Foreskin keratinocyte (primary cell): ENCODE measurements at places on chromosomes 2 and 18. TPM values are rescaled to one million over a fixed set of nuclear protein-coding genes. Genes with fewer than 3 reads are reported as not detected.

POTEI gene
- not detected in 2 replicates for total RNA-seq

CFAP65 gene
- not detected in 2 replicates for total RNA-seq

GAREM1 gene
- 2.3 TPM in 2 replicates for total RNA-seq

KRTCAP3 gene
- 37.1 and 40.2 TPM in 2 replicates for total RNA-seq

CAPN14 gene
- total RNA-seq = 0.31 and 0.35 TPM in 2 replicates

REG3G gene
- total RNA-seq = not detected in 2 replicates

IL37 gene
- total RNA-seq = 0.21 and 0.44 TPM in 2 replicates

CTLA4 gene
- total RNA-seq = not detected in 2 replicates

CXCR1 gene
- 0.28 and 0.41 TPM in 2 replicates for total RNA-seq

C2orf72 gene
- not detected in 2 replicates for total RNA-seq

SNORC gene
- total RNA-seq = 0.18 and 0.65 TPM in 2 replicates

ZNF385B gene
- 0.42 and 0.44 TPM in 2 replicates for total RNA-seq

LOXHD1 gene
- total RNA-seq = not detected in 2 replicates

MAL gene
- total RNA-seq = not detected in 2 replicates

CRYBA2 gene
- total RNA-seq = not detected in 2 replicates

POU3F3 gene
- total RNA-seq = not detected in 2 replicates

RAX gene
- not detected in 2 replicates for total RNA-seq

HAAO gene
- 0.48 and 0.56 TPM in 2 replicates for total RNA-seq

CDH20 gene
- not detected in 2 replicates for total RNA-seq

FHOD3 gene
- total RNA-seq = 12.7 and 13.9 TPM in 2 replicates

CD28 gene
- total RNA-seq = not detected in 2 replicates

RAPGEF4 gene
- total RNA-seq = 1.1 and 1.3 TPM in 2 replicates

TBR1 gene
- not detected in 2 replicates for total RNA-seq

CENPA gene
- total RNA-seq = 30.8 and 39.0 TPM in 2 replicates

C18orf54 gene
- 12.5 and 15.3 TPM in 2 replicates for total RNA-seq

TRMT61B gene
- total RNA-seq = 21.1 and 23.1 TPM in 2 replicates

IL1R2 gene
- 37.9 and 40.7 TPM in 2 replicates for total RNA-seq

RASGRP3 gene
- total RNA-seq = 0.25 and 0.61 TPM in 2 replicates

WIPF1 gene
- 5.2 and 5.8 TPM in 2 replicates for total RNA-seq

PTH2R gene
- total RNA-seq = not detected in 2 replicates

KCNJ3 gene
- not detected in 2 replicates for total RNA-seq

C2orf66 gene
- total RNA-seq = 0.14 TPM in 2 replicates

RESP18 gene
- total RNA-seq = not detected in 2 replicates

KIAA1328 gene
- total RNA-seq = 4.7 and 4.9 TPM in 2 replicates

TEKT4 gene
- not detected in 2 replicates for total RNA-seq

CIDEA gene
- total RNA-seq = 12.3 and 12.5 TPM in 2 replicates

DLX1 gene
- 6.2 and 7.0 TPM in 2 replicates for total RNA-seq

AKAIN1 gene
- total RNA-seq = not detected in 2 replicates

TP53I3 gene
- 38.4 and 59.8 TPM in 2 replicates for total RNA-seq

APLF gene
- total RNA-seq = 3.0 and 3.2 TPM in 2 replicates

ABCG5 gene
- not detected in 2 replicates for total RNA-seq

CTAGE1 gene
- total RNA-seq = not detected in 2 replicates

IFIH1 gene
- 29.7 and 37.9 TPM in 2 replicates for total RNA-seq

C2orf81 gene
- total RNA-seq = 1.5 and 3.5 TPM in 2 replicates

LINC00305 gene
- not detected in 2 replicates for total RNA-seq

METTL5 gene
- total RNA-seq = 102 and 105 TPM in 2 replicates

CD302 gene
- 1.2 and 1.3 TPM in 2 replicates for total RNA-seq

HDHD2 gene
- total RNA-seq = 12.4 and 18.1 TPM in 2 replicates
